AG04449 (cell line): ENCODE measurements at places on chromosomes 2 and 18.

DNA sequence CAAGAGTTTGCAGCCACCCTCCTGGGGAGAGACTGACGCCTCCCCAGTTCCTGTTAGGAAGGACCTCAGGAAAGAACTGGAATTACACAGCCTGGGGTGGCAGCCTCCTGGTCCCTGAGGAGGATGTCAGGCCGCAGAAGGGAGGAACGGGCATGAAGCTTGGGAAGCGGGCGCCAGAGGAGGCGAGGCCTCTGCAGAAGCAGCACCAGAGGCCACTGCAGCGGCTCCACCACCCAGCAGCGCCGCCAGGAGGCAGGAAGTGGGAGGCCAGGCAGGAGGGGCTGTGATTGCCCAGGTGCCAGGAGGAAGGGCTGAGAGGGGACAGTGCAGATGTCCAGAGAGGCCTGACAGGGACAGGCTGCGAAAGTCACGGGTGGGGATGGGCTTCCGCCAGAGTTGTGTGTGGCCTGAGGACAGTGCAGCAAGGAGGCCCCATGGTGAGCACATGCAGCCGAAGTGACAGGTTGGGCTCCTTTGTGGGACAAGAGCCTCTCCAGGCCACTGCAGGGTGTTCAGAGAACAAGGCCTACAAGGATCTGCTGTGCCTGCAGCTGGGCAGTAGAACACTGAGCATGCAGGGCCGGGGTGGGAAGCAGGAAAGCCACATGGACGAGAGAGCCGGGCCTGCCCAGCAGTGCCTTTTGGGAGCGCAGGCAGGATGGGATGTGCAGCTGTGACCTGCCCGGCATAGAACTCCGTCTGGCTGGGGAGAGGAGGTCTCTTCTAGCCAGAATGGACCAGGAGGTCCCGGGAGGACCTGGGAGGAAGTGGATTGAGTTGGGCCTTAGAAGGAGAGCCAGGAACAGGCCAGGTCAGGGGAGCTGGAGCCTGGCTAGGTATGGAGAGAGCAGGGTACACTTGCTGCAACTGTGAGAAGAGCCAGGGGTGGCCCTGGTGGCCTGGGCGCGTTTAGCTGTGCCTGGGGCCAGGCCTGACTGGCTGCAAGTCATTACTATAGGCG is 39.1 kb upstream of the ALPP start:
- DNase-seq, result no peak

DNA sequence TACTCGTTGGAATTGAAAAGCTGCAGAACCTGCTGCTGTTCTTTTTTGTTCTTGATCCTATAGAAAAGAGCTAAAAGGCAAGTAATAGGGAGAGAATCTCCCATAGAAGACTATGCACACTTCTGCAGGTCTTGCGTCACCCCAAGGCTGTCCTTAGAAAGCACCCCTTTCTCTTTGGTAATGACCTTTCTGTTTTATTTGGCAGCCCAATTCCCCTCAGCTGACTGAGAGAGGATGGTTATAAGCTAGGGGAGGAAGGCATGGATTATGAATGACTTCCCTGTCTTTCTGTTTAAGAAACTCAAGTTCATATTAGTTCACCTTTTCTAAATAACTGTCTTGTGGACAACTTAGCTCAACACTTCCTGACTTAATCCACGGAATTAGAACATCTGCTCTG is 122.9 kb downstream of the TXNL1 start:
- no peak for DNase-seq

- DNase-seq, result no peak
Observed at GRCh38 chr2:37984589-37984988, 59.5 kb downstream of the RMDN2 start.

GRCh38 chr2:17301437-17301836 is 216.8 kb downstream of the RAD51AP2 start:
- DNase-seq, result no peak

DNA sequence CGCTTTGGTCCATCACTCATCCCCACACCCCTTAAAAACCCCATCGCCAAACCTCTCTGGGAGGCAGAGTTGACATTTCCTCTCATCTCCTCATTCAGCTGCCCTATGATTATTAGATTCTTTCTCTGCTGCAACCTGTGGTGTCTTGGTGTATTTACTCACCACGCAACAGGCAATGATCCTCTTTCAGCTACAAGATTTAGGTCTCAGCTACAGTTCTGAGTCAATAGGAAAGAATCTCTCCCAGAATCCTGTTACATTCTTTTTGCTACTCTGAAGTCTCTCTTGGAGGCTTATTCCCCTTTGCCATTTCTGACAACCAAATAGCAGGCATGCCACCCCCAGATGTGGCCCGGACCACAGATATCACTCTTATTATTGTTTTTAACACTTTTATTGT is 468.3 kb upstream of the GYPC start:
- no peak for DNase-seq

DNA sequence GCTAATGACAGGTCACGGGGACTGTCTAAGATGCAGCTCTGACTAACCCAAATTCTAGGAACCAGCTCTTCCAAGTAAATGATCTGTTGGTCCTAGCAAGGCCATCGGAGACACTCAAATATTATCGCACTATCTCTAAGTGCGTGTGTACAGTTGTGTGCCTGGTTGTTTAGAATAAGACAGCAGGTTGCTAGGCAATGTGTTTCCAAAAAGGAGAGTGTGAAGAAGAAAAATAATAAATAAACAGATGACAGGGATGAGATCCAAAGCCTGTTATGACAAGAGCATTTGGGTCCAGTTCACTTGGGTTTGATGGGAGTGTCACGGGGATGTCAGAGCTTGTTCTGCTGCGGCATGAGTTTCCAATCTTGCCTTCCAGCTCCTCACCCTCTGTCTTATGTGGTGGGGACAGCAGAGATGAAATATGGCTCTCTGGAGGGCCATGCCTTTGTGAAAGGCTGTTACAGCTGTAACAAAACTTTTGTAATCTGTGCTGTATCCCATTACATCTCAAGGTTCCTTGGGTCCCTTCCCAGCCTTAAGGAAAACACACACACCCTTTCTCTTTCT is 127.5 kb upstream of the TNP1 start:
- no peak for DNase-seq
